ENCODE measurements at places on chromosomes 1 and 21.

- DNase-seq, result peak; percentile 90
These were observed 101.1 kb upstream of the SOD1 start for GRCh38 chr21:31558189-31558961.

DNA sequence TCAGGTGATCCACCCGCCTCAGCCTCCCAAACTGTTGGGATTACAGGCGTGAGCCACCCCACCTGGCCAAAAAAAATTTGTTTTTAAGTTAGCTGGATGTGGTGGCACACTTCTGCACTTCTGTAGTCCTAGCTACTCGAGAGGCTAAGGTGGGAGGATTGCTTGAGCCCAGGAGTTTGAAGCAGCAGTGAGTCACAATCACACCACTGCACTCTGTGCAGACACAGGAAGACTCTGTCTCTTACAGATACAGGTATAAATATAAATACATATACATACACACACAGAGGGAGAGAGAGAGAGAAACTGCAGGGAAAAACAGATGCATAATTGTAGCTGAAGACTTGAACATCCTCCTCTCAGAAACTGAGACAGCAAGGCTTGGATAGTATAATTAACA, 34.8 kb upstream of the EPS15 start:
- no peak for DNase-seq

- peak; percentile 21 for DNase-seq
These were observed 328.9 kb downstream of the NUF2 start for GRCh38 chr1:163650624-163651023.

- DNase-seq, result no peak
These were observed 41.1 kb downstream of the GLIS1 start for GRCh38 chr1:53697721-53698383.

DNA sequence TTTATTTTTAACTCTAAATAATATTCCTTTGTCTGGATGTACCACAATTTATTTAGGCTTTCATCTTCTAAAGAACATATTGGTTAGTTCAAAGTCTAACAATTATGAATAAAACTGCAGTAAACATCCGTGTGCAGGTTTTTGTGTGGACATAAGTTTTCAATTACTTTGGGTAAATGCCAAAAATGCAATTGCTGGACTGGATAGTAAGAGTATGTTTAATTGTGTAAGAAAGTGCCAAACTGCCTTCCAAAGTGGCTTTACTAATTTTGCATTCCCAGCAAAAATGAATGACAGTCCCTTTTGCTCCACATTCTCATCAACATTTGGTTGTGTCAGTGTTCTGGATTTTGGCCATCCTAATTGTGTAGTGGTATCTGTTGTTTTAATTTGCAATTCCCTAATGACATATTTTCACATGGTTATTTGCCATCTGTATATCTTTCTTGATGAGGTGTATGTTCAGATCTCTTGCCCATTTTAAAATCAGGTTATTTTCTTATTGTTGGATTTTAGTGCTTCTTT, 113.8 kb downstream of the DPYD start:
- no peak for DNase-seq

DNA sequence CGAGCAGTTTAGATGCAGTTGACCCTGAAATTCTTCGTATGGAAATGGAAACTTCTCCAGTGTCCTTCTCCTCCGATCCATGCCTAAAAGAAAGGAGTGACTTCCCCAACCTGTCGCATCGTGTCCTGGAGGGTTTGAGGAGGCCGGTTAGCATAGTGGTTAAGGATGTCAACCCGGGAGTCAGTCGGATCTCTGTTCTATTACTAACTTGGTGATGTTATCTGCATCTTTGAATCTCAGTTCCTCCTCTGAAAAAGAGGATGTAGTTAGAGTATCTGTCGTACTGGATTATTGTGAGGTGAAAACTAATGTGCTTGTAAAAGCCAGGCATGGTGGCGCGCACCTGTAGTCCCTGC, 684 bp downstream of the ZBTB8B start:
- DNase-seq, result no peak

GRCh38 chr21:43299441-43300277, 127.3 kb downstream of the SIK1 start:
- DNase-seq, result no peak

- no peak for DNase-seq
These were observed 2.7 kb downstream of the NADK start for GRCh38 chr1:1775327-1776226.
